ENCODE measurements at places on chromosomes 11 and 22.
A peak's percentile ranks its signal among the peaks of the same experiment; 100 is the strongest.

- H3K27ac ChIP-seq = no peak overlapping the region
- no peaks in the 10 kb centered on the region for H3K27me3 ChIP-seq
- no peak overlapping the region for H3K4me3 ChIP-seq
- no peaks in the 10 kb centered on the region for H3K36me3 ChIP-seq
- no peak for DNase-seq
These were observed 55.2 kb upstream of the MYEOV start for GRCh38 chr11:69238573-69239351.

DNA sequence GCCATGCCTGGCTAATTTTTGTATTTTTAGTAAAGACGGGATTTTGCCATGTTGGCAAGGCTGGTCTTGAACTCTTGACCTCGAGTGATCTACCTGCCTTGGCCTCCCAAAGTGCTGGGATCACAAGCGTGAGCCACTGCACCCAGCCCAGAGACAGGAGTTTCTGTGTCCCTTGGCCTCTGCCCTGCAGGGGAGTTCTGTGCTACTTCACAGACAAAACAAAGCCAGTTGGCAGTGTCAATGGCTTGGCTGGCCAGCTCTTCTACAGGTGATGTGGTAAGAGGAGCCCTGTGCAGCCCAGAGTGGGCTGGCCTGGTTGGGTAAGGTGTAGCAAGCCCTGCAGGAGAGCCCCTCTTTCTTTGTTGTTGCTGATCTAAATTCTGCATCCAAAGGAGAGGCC, 60.5 kb upstream of the SHISAL1 start:
- no peak overlapping the region for H3K4me3 ChIP-seq
- no peak overlapping the region for H3K27ac ChIP-seq
- no peak for DNase-seq
- H3K36me3 ChIP-seq = no peaks in the 10 kb centered on the region
- no peaks in the 10 kb centered on the region for H3K4me1 ChIP-seq

- no peak for DNase-seq
- H3K36me3 ChIP-seq = no peaks in the 10 kb centered on the region
- H3K27me3 ChIP-seq = no peaks in the 10 kb centered on the region
- peaks cover 3% of the 10 kb centered on the region for H3K4me1 ChIP-seq
These were observed 95.6 kb downstream of the RASSF10 start for GRCh38 chr11:13104619-13105236.

DNA sequence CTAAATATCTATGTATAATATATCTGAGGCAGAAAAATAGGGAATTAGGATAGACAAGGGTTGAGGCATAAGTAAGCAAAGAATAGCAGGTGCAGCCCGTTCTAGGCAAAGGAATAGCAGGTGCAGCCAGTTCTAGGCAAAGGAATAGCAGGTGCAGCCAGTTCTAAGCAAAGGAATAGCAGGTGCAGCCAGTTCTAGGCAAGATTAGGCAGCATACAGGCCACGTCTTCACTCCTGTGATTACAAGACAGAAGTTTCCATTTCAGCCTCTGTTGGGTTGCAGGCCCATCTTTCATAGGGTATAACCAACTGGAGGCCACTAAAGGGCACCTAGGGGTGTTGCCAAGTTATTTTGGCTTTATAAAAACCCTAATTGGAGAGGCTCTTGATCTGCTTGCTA, 28.8 kb upstream of the CHORDC1 start:
- no peaks in the 10 kb centered on the region for H3K27me3 ChIP-seq
- no peaks in the 10 kb centered on the region for H3K36me3 ChIP-seq
- DNase-seq = no peak
- no peaks in the 10 kb centered on the region for H3K4me1 ChIP-seq
- no peak overlapping the region for H3K4me3 ChIP-seq
- no peak overlapping the region for H3K27ac ChIP-seq

DNA sequence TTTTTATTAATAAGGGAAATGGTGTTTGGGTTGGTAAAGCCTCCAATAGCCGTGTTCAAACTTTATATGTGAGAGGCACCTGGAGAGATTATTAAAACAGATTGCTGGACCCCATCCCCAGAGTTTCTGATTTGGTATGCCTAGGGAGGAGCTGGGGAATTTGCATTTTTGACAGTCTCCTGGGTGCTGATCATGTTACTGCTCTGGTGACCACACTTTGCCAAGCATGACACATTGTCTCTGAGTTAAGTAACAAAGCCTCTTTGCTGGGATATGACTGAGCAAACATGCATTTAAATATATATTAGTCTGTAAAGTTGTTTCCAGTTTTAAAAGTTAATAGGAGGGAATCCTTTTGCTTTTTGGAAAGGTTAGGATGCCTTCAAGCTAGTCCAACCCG, 140.4 kb downstream of the NAV2 start:
- H3K4me3 ChIP-seq = no peak overlapping the region
- H3K27ac ChIP-seq = no peak overlapping the region
- DNase-seq = no peak
- H3K36me3 ChIP-seq = no peaks in the 10 kb centered on the region
- no peaks in the 10 kb centered on the region for H3K4me1 ChIP-seq
- no peaks in the 10 kb centered on the region for H3K27me3 ChIP-seq

DNA sequence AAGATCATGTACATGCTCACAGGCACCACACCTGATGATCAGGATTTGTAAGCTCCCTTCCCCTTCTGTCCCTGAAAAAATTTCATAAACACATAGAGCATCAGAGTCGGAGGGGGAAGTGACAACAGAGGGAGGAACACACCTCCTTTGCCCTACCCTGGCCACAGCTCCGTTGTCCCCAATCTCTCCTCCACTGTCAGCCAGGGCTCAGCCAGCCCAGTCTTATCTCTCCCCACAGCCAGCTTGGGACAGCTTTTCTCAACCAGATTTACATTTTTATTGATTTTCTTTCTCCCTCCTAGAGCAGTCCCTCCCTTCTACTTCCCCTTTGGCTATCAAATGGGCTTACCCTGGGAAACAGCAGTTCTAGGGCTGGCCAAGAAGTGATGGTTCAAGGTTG, 32.1 kb upstream of the TPBGL start:
- no peak for DNase-seq
- no peak overlapping the region for H3K27ac ChIP-seq
- H3K4me3 ChIP-seq = no peak overlapping the region
- no peaks in the 10 kb centered on the region for H3K4me1 ChIP-seq

DNA sequence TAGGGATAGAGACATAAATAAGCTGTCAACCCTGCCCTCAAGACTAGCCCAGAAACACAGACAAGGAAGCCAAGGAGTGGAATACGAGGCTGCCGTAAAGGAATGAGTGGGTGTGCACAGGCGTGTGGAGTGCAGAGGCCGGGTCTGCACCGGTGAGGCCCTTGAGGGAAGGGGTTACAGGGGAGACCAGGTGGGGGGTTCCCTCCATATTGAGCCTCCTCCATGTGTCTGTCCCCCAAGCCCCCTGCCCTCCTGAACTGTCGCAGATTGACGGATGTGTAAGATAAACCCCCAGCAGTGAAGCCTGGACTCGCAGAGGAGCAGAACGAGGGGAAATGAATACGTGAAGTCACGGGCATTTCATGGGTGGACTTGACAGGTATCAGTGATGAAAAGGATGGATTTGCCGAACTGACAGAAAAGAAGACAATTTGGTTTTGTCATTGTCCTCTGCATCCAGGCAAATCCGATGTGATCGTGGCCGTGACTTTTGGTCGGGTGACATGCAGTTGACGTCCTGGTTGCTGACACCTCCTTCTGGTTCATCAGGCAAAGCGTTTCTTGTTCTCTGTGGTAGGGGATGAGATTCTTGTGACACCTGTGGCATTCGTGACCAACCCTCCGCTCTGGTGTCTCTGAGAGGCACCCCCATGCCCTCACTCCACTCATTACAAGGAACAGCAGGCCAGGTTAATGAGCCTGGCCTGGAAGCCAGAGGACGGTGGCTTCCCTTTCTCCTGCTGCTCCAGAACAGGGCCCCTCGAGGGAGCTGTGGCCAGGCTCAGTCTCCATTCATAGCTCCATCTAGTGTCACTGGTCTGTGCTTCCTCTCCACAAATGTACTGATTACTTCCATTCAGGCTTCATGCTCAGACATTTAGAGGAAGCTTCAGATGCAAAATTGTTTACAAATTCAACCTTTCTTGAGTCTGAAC, 223.1 kb upstream of the B3GAT1 start:
- no peaks in the 10 kb centered on the region for H3K27me3 ChIP-seq
- H3K27ac ChIP-seq = no peak overlapping the region
- DNase-seq = no peak
- no peak overlapping the region for H3K4me3 ChIP-seq
- no peaks in the 10 kb centered on the region for H3K36me3 ChIP-seq

GRCh38 chr11:125226706-125227105, 62.2 kb downstream of the PKNOX2 start:
- H3K27me3 ChIP-seq = no peaks in the 10 kb centered on the region
- no peak overlapping the region for H3K4me3 ChIP-seq
- H3K27ac ChIP-seq = no peak overlapping the region
- DNase-seq = no peak
- no peaks in the 10 kb centered on the region for H3K36me3 ChIP-seq
- H3K4me1 ChIP-seq = no peaks in the 10 kb centered on the region

DNA sequence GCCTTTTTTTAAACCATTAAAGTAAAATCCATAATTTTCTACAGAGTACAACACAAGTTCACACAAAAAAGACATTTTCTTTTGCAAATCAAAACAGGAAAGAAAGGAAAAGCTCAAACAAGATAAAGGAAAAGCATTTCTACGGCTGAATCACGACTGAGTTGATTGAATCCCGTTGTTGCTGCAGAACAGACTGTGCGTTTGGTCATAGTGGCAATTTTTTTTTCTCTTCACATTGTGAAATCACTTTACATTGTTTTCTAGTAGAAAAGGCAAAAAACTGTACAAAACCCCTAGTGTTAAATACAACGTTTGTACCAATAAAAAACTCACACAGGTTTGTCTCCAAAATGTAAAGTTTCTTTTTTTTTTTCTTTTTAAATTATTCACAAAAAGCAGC, 17.3 kb upstream of the RAPSN start:
- no peak overlapping the region for H3K4me3 ChIP-seq
- H3K36me3 ChIP-seq = peaks cover 9% of the 10 kb centered on the region
- DNase-seq = no peak
- H3K4me1 ChIP-seq = peaks cover 32% of the 10 kb centered on the region
- H3K27me3 ChIP-seq = no peaks in the 10 kb centered on the region
- H3K27ac ChIP-seq = peak overlapping the region; percentile 64

GRCh38 chr22:45781966-45782365, 110.3 kb downstream of the ATXN10 start:
- H3K36me3 ChIP-seq = no peaks in the 10 kb centered on the region
- no peak for DNase-seq
- H3K4me1 ChIP-seq = peaks cover 6% of the 10 kb centered on the region
- no peak overlapping the region for H3K27ac ChIP-seq
- H3K27me3 ChIP-seq = no peaks in the 10 kb centered on the region
- H3K4me3 ChIP-seq = no peak overlapping the region

DNA sequence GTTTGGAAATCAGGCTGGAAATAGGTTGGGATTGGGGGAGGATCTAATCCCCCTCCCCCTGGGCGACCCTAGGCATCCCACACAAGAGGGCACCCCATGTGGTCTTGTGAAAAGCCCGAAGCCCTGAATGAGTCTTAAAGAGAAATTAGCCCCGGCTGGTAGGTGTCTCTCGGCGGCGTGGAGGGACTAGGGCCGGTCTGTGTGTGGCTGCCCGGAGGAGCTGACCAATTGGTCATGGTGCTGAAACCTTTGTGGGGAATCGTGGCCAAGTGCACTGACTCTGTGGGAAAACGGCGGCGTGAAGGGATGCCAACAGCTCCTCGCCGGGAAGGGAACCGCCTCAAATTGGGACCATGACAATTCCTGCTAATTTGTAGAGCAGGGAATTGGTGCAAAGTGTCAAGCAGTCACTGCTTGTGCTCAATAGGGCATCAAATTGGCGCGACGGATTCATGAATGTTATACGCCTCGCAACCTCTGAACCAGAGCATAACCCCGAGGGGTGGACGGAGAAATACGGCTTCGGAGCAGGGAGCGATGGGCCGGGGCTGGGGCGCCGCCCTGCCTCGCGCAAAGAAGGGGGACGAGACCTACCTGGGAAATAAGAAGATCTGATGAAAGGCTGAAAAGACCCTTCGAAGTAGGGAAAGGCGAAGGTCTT, 1.5 kb downstream of the DBX1 start:
- no peaks in the 10 kb centered on the region for H3K36me3 ChIP-seq
- H3K27ac ChIP-seq = no peak overlapping the region

DNA sequence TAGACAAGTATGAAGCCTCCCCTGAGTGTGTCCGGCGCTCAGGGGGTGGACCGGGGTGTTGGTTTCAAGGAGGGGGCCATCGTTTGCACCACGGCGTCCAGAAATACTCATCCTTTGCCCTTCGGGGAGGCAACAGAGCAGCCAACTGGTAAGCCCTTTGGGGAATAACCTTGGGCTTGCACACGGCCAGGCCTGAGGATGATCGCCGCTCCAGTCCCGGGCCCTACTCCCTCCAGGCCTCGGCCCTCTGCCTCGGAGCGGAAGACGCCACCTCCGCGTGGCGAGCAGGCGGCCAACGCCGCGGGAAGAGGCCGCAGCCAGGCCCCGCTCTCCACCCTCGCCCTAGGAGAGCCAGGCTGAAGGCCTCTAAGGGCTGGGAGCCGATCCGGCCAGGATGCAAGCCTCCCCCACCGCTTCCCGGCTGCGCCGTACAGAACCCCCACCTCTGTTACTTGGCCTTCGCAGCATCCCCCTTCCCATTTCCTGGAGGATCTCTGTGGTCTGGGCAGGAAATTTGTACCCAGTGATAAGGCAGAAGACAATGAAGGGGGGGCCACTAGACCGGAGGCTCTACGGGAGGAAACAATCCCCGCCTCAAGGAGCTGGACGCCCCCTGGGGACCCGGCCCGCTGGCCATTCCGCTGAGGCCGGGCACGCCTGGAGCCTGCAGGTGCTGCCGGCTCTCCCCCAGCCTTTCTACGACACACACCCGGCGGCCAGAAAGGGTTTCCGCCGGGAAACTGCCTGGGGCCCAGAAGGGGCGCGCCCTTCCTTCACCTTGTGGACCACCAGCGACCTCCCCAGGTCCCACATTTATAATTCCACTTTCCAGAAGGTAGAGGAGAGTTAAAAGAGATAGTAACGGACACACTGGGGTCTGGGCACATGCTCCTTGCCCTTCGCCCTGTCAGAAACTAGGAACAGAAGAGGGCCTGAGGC, 2.6 kb downstream of the ESAM start:
- H3K4me3 ChIP-seq = no peak overlapping the region
- peak overlapping the region; percentile 61 for H3K27ac ChIP-seq
- no peak for DNase-seq
- peaks cover 71% of the 10 kb centered on the region for H3K27me3 ChIP-seq

- no peaks in the 10 kb centered on the region for H3K36me3 ChIP-seq
- H3K27me3 ChIP-seq = no peaks in the 10 kb centered on the region
- DNase-seq = no peak
- H3K27ac ChIP-seq = no peak overlapping the region
- peaks cover 6% of the 10 kb centered on the region for H3K4me1 ChIP-seq
These were observed 1.2 kb downstream of the SVIP start for GRCh38 chr11:22828373-22828772.

DNA sequence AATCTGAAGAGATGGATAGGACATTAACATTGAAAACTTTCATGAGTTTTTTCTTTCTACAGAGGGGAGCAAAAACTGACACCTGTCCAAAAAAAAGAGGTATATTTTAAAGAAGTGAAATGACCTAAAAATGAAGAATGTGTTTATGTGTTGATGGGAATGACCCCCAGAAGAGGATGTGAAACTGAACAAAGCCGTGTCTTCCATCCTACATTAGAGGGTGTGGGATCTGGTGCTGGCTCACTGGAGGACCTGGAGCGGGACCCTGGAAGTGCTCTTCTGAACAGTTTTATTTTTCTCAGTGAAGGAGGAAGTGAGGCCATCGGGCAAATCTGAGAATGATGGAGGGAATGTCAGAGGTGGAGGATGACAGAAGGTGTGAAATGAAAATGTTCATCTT, 470.1 kb downstream of the NTM start:
- H3K4me1 ChIP-seq = no peaks in the 10 kb centered on the region
- no peaks in the 10 kb centered on the region for H3K27me3 ChIP-seq
- H3K27ac ChIP-seq = no peak overlapping the region
- H3K36me3 ChIP-seq = no peaks in the 10 kb centered on the region
- H3K4me3 ChIP-seq = no peak overlapping the region

All from transverse colon (tissue), 4 donors.